ENCODE measurements at places on chromosomes 6 and 20.

- DNase-seq, result no peak
Observed at GRCh38 chr6:70524721-70525286, 41.9 kb upstream of the SDHAF4 start.

DNA sequence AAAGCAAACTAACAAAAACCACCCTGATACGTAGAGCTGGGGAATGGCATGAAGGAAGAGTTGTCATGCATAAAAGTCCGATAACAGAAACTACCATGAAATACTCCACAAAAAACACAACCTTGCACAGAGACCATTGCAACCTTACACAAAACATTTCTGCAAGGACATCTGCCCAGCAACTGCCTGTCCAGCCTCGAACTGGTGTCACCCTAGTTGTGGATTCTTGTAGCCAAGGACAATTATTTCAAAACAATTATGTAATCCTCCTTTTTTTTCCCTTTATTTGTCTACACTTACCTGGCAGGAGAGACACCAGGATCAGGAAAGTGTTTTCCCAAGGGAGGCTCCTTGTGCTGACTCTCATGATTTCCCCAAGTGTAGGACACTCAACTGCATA lies 232.5 kb upstream of the SYNDIG1 start:
- DNase-seq, result no peak

DNA sequence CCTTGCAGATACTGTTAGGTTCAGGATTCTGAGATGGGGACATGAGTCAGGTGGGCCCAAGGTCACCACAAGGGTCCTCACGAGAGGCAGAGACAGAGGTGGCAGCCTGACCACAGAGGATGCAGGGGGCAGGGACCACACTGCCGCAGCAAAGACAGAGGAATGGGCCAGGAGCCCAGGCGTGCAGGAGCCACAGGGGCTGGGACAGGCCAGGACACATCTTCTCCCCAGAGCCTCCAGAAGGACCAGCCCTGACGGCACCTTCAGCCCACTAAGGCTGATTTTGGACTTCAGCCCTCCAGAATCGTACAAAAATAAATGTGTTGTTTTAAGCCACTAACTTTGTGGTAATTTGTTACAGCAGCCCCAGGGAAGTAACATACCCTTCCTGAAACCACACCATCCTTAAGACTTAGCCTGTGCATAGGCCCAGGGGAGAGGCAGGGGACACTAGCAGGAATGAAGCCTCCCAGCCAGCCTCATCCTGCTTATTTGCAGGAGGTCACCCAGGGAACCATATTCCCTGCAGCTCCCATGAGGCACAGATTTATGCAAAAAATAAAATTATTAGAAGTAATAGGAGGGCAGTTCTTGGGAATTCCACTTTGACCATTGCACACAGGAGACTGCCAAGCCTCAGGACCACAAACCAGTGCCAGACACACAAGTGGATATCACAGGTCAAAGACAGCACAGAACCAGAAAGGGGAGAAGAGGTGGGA lies 119.3 kb upstream of the CST7 start:
- no peak for DNase-seq

DNA sequence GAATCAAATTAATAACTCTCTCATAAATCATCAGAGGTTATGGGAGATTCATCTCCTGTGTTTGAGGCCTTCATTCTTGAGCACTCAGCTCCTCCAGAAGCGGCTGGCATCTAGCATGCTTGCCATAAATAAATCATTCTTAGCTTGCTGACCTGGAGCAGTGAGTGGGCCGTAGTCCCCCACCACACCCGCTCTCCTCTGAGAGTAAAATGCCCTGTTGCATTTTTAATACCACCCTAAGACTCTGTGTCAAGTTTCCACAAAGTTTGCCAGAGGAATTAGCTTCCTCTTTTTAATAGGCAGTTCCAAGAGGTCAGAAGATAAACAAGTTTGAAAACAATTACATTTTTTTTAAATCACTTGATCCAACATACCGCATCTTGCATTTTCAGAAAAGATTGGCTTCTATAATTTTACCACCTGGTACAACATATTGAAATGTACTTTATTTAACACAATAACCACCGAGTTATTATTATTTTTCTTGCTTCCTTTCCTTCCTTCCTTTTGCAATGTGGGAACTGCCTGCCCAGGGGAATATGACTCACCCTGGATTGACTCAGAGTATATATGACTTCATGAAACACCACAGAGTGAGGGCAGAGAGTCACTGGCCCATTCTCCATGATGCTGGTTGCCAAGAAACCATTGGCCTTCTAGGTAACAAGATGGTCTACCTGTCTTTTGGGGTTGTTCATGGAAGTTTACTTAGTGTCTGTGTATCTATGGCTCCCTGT lies 29.4 kb upstream of the CLIC5 start:
- DNase-seq, result no peak

- no peak for DNase-seq
Observed at GRCh38 chr6:10999994-11000393, 44.1 kb downstream of the ELOVL2 start.

GRCh38 chr6:1616701-1617463 lies 7.2 kb downstream of the FOXC1 start:
- no peak for DNase-seq

- DNase-seq, result no peak
Observed at GRCh38 chr6:46186583-46186982, 15.8 kb upstream of the ENPP5 start.

GRCh38 chr6:25660512-25660911 lies 8.5 kb downstream of the SCGN start:
- no peak for DNase-seq

DNA sequence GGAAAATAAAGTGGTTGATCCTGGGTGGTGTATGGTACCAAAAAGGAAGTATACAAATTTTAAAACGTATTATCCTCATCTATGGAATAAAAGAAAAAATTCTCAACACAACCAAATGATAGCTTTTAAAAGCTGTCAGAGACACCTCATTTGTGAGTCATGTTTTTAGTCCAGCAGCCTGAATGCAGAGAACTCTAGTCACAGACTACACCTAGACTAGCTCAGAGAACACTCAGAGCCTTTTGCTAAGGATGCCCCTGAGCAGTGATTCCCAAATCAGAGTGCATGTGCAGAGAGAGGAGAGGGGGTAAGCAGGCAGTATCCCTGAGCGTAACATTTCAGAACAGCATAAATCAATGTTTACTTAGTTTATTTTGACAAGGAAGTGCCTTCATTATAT lies 809.3 kb downstream of the HACE1 start:
- no peak for DNase-seq

GRCh38 chr20:46809706-46810360 lies 84.8 kb upstream of the EYA2 start:
- DNase-seq, result no peak

DNA sequence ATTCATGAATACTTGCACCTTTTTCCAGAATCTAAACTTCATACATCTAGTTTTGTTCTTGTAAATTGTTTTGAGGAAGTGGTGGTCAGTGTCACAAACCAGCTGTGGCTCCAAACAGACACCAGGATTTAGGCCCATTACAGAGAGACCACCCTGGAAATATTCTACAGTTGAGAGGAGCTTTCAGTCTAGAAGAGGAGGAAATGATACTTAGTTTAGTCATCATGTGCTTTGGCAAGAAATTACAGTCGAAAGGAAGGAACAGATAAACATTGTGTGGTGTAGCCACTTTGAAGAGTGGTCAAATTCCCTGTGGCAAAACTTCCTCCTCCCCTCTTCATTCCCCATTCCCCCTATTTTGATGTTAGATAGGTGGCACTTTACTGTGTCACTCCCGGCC lies 15.7 kb downstream of the DCBLD1 start:
- no peak for DNase-seq

GRCh38 chr20:32139947-32140346 lies 30.4 kb downstream of the TM9SF4 start:
- no peak for DNase-seq

DNA sequence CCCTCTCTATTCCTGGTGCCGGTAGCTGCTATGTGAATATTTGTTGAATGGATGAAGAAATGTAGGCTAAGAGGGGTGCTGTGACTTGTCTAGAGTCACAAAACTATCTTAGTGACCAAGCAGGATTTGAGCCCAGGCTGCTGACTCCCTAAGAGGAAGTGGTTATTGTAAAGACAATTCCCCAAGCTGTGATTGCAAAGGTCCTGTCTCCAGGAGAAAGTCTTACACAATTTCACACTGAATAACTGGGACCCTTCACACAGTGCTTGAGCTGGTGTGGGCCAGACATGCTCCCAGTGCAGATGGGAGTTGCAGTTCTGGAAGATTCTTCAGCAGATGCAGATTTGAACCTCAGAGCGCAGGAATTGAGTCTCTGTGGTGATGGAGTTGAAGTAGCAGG lies 38.1 kb downstream of the IYD start:
- no peak for DNase-seq

- no peak for DNase-seq
Observed at GRCh38 chr6:336159-337114, 44.1 kb downstream of the DUSP22 start.

- DNase-seq, result no peak
Observed at GRCh38 chr6:228881-229651, 63.2 kb upstream of the DUSP22 start.

DNA sequence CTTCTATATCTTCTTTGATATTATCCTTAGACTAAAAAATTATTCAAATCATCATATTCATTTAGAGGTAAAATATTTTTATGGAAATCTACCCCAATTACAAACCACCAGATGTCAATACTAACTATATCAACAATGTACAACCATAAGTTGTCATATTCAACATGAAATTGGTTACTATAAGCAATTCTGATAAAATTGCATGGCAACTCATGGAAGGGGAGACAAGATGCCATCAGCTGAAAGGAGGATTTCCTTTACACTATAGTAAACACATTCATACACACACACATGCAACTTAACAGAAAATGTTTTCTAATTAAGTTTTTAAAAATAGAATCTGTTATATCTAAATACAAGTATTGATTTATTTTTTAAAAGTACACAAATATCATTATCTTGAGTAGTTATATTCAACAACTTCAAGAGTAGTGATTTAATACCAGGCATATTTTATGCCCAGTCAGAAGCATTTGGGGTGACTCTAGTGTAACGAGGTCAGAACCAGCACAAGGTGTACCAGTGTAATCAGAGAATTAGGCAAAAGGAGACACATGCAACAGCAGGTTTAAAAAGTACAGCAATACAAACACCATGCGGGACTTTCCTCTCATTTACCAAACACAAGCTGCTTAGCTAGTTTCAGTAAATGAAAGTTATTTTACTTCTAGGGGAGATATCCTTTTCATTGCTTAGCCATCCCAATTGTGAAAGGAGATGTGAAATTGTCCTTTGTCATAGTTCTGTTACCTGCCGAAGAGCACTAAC lies 1.0 kb downstream of the FILIP1 start:
- DNase-seq, result no peak

DNA sequence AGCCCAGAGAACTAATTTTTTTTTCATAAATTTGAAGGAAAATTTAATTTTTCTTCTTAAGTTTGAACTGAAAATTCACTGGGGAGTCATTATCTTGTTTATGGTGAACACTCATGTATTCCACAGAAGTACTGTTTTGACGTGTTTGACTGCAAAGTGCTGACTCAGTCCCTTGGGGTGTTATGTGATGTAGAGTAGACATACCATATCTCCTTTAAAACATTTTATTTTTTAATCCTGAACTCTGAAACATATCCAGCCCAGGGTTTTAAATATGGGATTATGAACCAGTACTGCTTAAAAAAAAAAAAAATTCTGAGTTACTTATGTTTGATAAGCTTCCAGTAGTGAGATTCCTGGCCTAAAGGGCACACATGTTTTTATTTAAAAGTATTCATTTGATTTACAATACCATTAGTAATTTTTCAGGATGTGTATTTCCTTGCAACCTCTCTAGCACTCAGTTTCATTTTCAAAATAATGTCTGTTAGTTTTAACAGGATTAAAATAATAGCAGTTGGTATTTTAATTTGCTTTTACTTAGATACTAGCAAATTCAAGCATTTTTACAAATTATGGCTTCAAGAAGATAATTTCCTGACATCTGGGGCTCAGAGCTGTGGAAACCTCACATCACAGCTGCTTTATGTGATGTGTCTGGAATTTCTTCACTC lies 81.7 kb upstream of the PDE10A start:
- DNase-seq, result no peak

- no peak for DNase-seq
Observed at GRCh38 chr20:32416206-32416605, 58.1 kb downstream of the ASXL1 start.

DNA sequence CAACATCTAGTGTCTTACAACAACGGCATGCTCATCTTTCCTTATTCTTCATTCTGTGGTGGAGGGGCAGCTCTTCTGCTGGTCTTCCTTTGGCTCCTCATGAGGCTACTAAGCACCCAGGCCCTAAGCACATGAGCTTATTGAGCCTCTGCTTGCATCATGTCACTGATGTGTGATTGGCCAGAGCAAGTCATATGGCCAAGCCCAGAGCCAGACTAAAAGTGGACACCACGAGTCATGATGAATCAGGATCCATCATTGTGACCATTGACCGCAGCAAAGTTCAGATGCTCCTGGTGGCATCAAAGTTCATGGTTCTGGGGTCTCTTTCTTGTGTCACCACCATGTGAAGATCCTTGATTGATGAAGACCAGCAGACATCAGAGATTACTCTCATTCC lies 192.0 kb upstream of the FOXA2 start:
- no peak for DNase-seq

GRCh38 chr6:87754828-87755227 lies 52.8 kb upstream of the AKIRIN2 start:
- no peak for DNase-seq

DNA sequence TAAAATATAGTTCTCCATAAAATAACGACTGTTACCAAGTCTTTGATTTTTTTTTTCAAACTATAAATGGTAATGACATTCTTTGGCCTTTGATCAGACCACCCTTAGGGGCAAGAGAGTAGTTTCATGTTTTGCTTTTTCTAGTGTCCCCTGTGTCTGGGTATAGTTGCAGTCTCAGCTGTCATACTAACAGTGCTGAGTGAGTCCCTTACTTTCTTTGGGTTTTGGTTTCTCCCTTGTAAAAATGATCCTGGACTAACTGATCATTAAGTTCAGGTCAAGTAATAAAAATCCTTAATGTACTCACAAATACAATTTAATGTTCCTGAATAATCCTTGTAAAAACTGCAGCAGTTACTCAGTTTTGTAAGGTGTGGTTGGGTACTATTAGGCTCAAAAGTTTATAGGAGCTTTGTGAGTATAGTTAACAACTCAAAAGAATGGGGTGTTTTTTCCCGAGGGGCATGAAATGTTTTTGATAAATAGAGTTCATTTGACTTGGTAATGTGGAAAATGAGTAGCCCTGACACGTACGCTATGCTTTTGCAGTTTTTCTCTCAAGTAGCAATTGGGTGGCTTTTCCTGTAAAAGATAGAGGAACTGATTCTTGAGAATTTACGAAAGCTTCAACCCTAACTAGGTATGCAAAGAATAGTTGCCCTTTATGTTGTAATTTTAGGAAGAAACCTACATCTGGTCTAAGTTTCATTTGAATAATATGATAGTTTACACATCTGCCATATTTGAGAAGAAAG lies 6.2 kb downstream of the PTPN1 start:
- DNase-seq, result no peak

GRCh38 chr6:76752841-76753240 lies 680.4 kb upstream of the IMPG1 start:
- no peak for DNase-seq

GRCh38 chr6:25122622-25123237 lies 156.4 kb upstream of the CARMIL1 start:
- no peak for DNase-seq

GRCh38 chr6:56399672-56400263 lies 152.4 kb upstream of the COL21A1 start:
- DNase-seq, result no peak

GRCh38 chr6:106490030-106490429 lies 129.5 kb downstream of the CRYBG1 start:
- no peak for DNase-seq

GRCh38 chr6:7000825-7001777 lies 106.7 kb upstream of the RREB1 start:
- no peak for DNase-seq

Measured in cortex of kidney (tissue), 1 donor.